ENCODE measurements at places on chromosomes 16 and 17.

GRCh38 chr17:72296456-72296855 lies 175.6 kb downstream of the SOX9 start:
- DNase-seq: no peak

- no peak for DNase-seq
Observed at GRCh38 chr16:81645266-81645694, 133.8 kb upstream of the PLCG2 start.

DNA sequence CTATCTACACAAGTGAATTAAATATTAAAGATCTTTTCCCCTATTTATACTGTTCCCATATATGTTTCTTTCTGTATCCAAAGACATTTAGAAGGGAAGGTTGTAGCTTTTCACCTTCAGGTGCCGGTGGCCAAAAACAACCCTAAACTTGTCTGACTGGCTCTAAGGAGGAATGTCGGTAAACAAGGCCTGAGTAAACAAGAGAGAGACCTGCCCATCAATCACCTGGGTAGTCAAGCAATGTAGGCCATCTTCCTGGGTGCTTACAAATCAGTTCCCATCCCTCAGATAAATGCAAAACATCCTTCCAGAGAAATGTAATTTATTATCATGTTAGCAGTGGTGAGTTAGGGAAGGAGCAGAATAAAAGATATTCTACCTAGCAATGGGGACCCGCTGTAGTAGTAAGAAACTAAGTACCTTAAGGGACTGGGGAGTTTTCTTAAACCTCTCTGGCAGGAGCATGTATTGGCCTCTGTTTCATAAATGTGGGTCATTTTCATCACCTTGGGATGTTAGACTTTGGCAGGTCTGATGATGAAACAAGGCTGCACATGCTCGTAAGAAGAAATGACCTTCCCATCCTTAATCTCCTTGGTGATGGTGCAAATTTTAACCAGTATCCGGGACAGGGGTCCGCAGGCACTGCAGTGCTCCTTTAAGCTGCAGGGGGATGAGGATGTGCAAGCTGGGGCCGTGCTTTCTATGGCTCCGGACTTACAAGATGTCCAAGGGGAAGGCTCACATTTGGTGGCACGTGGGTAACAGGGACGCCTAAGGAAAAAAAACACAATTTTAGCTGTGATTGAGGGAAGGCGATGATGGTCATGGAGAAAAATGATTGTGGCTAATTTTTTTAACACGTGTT lies 8.4 kb downstream of the KRT39 start:
- no peak for DNase-seq

- DNase-seq: no peak
Observed at GRCh38 chr17:72063756-72064450, 56.9 kb upstream of the SOX9 start.

DNA sequence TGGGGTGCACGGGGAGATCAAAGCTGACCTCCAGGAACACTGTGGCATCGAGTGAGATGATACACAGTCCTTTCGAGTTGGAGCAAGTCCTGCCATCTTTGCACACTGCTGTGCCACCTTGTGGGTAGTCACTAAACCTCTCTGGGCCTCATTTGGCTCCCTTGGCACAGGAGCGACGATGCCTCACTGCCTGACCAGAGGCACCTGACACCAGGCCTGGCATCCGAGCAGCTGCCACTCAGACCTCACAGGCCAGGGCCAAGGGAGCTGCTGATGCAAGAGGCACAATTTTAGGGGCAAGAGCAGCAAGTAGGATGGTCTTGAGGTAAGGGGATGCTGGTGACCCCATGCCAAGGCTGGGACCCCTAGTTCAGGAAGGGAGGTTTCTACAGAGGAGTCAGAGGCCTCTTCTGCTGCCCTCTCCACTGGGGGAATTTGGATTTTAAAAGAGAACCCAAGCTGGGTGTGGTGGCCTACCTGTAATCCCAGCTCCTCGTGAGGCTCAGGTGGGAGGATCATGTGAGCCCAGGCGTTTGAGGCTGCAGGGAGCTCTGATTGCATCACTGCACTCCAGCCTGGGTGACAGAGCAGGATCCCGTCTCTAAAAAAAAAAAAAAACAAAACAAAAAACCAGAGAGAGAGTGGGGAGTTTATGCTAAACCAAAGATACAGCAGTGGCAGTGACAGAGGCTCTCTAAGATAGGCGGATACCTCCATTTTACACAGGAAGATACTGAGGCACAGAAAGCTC lies 6.7 kb upstream of the ADGRG1 start:
- no peak for DNase-seq

GRCh38 chr16:78218279-78218678 lies 118.8 kb downstream of the WWOX start:
- DNase-seq: no peak

GRCh38 chr16:66467611-66468010 lies 40.5 kb downstream of the BEAN1 start:
- no peak for DNase-seq

GRCh38 chr17:78172249-78173051 lies 4.1 kb downstream of the SYNGR2 start:
- peak; percentile 79 for DNase-seq

GRCh38 chr16:49345829-49346228 lies 27.8 kb upstream of the C16orf78 start:
- DNase-seq: peak; percentile 50

- DNase-seq: peak; percentile 7
Observed at GRCh38 chr17:35660902-35661301, 70.5 kb upstream of the RASL10B start.

DNA sequence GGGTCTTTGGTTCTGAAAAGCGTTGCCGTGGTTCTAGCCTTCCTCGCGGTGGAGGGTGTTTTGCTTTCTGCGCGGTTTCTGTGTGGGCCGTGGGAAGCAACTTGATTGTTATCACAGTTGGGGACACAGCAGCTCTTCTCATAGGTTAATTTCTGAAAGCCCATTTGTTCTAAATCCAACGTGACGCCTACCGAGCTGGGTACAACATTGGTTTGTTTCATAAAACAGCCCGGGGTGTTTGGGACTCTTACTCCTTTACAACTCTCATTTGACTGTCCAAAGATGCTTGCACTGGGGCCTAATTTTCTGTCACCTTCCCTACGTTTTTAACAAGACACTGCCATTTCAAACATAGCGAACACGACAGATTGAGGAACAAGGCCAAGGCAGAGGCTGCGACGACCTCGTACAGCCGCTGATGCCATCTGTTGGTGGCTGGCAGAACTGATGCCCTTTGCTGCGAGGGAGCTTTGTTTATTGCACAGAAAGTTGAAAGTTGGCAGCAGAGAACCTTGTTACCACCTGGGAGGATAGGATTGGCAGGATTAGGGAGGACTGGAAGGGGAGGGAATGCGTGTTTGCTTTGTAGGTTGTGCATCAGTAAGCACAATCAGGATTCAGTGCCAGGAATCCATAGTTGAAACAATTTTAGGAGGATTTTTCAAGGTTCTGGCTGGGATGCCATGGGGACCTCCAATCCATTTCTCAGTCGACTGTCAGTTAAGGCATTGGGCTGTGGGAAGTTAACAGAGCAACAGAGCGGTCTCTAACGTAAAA lies 98.3 kb downstream of the PITPNC1 start:
- DNase-seq: peak; percentile 92

- no peak for DNase-seq
Observed at GRCh38 chr17:6492892-6493674, 48.8 kb downstream of the PIMREG start.

GRCh38 chr17:49252148-49252695 lies 21.6 kb upstream of the PHOSPHO1 start:
- DNase-seq: peak; percentile 76

- DNase-seq: no peak
Observed at GRCh38 chr17:72840019-72840418, 252.5 kb downstream of the SLC39A11 start.

- no peak for DNase-seq
Observed at GRCh38 chr16:31134625-31135534, 647 bp downstream of the PRSS8 start.
